ENCODE measurements at places on chromosomes 2 and 18. TPM values are rescaled to one million over a fixed set of nuclear protein-coding genes. Genes with fewer than 3 reads are reported as not detected.

- no peaks in the 10 kb centered on the region for H3K27me3 ChIP-seq
- no peak overlapping the region for H3K4me3 ChIP-seq
- H3K36me3 ChIP-seq = no peaks in the 10 kb centered on the region
- no peak for DNase-seq
These were observed 294.2 kb upstream of the SALL3 start for GRCh38 chr18:78685250-78685979.

DNA sequence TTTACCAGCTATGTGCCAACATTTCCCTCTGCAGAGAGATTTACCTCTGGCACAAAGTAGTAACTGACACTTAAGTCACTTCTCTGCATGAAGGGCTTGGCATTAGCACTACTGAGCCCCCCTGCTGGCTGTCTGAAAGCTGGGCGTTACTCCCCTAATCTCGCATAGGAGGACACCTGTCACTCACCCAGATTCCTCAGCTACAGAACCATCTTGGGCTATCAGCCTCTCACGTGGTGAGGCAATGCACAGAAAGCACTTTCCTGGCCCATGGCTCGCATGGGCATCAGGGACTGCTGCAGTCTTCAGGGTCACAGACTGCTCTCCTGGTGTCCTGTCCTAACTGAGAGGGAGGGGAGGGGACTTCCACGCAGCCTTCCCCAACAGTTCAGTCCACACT, 12.0 kb downstream of the SERPINE2 start:
- no peak for DNase-seq
- no peaks in the 10 kb centered on the region for H3K27me3 ChIP-seq
- no peaks in the 10 kb centered on the region for H3K36me3 ChIP-seq
- H3K4me1 ChIP-seq = no peaks in the 10 kb centered on the region
- no peak overlapping the region for H3K4me3 ChIP-seq

- peak overlapping the region; percentile 82 for H3K27ac ChIP-seq
- DNase-seq = peak; percentile 84
- no peaks in the 10 kb centered on the region for H3K27me3 ChIP-seq
These were observed 18.2 kb upstream of the TMEM247 start for GRCh38 chr2:46461011-46461674.

DNA sequence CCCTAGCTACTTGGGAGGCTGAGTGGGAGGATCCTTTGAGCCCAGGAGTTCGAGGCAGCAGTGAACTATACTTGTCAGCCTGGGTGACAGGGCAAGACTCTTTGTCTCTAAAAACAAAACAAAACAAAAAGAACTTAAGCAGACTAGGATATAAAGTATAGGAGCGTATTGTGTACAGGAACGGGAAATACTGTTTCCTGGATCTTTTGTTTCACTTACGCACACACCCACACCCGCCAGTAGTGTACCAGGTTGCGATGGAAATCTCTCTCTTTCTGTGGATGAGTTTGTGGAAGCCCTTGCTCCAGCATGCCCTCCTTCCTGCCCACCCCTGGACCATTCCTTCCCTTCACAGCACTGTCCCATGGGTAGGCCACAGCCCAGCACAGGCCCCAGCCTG, 136.3 kb downstream of the RPIA start:
- H3K36me3 ChIP-seq = no peaks in the 10 kb centered on the region
- DNase-seq = no peak
- peak overlapping the region; percentile 67 for H3K27ac ChIP-seq
- no peak overlapping the region for H3K4me3 ChIP-seq
- H3K27me3 ChIP-seq = no peaks in the 10 kb centered on the region

GRCh38 chr2:227339098-227339599, 14.1 kb downstream of the MFF start:
- no peak for DNase-seq
- no peak overlapping the region for H3K4me3 ChIP-seq
- H3K4me1 ChIP-seq = no peaks in the 10 kb centered on the region
- no peaks in the 10 kb centered on the region for H3K27me3 ChIP-seq
- no peak overlapping the region for H3K27ac ChIP-seq

GRCh38 chr2:109350526-109350925, 221.5 kb downstream of the SH3RF3 start:
- H3K36me3 ChIP-seq = no peaks in the 10 kb centered on the region
- H3K27me3 ChIP-seq = no peaks in the 10 kb centered on the region

- no peaks in the 10 kb centered on the region for H3K36me3 ChIP-seq
- H3K4me3 ChIP-seq = no peak overlapping the region
- DNase-seq = no peak
- no peaks in the 10 kb centered on the region for H3K27me3 ChIP-seq
- H3K27ac ChIP-seq = no peak overlapping the region
- no peaks in the 10 kb centered on the region for H3K4me1 ChIP-seq
These were observed 954.1 kb downstream of the DSC3 start for GRCh38 chr18:30088238-30089015.

- DNase-seq = peak; percentile 91
- no peaks in the 10 kb centered on the region for H3K36me3 ChIP-seq
- peaks cover 15% of the 10 kb centered on the region for H3K4me1 ChIP-seq
- no peaks in the 10 kb centered on the region for H3K27me3 ChIP-seq
These were observed 27.2 kb upstream of the PTPN2 start for GRCh38 chr18:12911025-12911928.

DNA sequence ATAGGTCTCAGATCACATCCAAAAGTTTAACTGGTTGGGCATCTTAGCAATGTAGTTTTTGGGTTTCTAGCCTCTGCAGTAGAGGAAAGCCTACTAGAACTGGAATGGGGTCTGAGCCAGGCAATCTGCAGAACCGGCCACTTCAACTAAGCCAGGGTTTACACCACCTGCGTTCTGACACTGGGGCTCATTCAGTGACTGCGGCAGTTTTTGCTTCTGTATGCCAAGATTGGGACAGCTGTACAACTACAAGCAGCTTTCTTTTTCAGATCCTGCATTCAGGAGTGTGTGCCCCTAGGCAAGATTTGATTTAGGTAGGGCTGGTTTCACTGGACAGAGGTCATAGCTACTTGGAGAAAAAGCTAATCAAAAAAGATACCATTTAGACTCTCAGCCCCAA, 43.7 kb upstream of the IGFBP5 start:
- no peak for DNase-seq
- H3K36me3 ChIP-seq = no peaks in the 10 kb centered on the region
- no peak overlapping the region for H3K27ac ChIP-seq
- peaks cover 10% of the 10 kb centered on the region for H3K4me1 ChIP-seq

DNA sequence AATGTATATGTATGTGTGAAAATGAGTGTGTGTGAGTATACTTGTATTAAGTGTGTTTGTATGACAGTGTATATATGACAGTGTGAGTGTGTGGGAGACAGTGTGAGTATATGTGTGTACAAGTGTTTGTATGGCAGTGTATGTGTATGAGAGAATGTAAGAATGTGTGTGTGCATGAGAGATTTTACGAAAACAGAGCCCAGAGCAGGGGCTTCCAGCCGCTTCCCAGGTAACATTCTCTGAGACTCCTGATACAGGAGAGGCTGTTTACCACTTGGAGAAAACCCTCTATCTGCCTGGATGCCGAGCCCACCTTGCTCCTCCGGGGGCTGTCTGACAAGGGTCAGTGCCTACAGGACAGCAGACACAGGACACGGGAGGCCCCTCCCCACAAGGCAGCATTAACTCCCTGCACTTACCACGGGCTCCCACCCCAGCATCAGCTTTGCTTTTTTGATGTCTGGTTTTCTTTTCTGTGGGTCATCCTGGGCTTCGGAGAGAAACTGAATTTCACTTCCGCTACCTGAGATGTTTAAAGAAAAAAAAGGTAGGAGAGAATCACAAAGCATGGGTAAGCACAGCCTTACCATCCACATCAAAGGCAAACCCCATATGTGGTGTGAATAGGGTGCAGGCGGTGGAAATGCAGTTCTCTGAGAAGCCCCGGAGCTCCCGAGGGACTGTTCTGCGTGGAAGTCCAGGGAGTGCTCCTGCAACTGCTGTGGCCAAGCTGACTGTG, 97.6 kb downstream of the UXS1 start:
- H3K4me1 ChIP-seq = no peaks in the 10 kb centered on the region
- H3K27ac ChIP-seq = no peak overlapping the region
- no peak overlapping the region for H3K4me3 ChIP-seq
- H3K36me3 ChIP-seq = no peaks in the 10 kb centered on the region
- H3K27me3 ChIP-seq = no peaks in the 10 kb centered on the region

GRCh38 chr2:106800180-106800579, 85.8 kb downstream of the ST6GAL2 start:
- no peak overlapping the region for H3K4me3 ChIP-seq
- H3K27ac ChIP-seq = no peak overlapping the region
- no peaks in the 10 kb centered on the region for H3K4me1 ChIP-seq
- no peaks in the 10 kb centered on the region for H3K36me3 ChIP-seq
- no peak for DNase-seq
- H3K27me3 ChIP-seq = no peaks in the 10 kb centered on the region

DNA sequence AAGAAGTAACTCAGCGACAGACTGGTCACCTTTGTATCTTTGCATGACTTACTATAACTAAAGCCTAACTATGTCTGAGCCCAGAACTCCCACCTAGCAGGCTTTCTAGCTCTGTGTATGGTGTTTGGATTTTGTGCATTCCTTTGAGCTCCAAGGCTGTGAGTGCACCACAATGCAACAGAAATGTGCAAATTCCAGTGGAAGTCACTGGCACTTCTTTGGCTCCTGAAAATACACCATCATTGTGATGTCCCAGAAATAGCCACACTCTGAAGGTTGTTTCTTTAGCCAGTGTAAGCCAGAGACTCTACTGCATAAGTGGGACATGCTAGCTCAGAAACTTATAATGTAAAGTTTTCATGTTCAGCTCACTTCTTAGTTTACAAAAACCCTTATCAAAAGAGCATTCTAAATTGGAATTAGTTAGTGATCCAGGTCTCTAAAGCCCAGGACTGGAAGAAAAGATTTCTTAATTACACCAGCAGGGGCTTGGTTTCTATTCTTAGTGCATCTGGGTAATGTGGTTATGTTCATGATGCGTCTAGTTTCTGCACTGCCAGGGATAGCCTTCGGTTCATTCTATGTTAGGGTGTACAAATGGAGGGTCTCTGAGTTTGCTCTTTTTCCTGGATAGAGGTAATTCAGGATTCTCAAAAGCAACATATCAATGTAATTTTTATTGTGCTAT, 1239.5 kb upstream of the ZEB2 start:
- no peak overlapping the region for H3K27ac ChIP-seq
- H3K4me3 ChIP-seq = no peak overlapping the region
- H3K27me3 ChIP-seq = no peaks in the 10 kb centered on the region

DNA sequence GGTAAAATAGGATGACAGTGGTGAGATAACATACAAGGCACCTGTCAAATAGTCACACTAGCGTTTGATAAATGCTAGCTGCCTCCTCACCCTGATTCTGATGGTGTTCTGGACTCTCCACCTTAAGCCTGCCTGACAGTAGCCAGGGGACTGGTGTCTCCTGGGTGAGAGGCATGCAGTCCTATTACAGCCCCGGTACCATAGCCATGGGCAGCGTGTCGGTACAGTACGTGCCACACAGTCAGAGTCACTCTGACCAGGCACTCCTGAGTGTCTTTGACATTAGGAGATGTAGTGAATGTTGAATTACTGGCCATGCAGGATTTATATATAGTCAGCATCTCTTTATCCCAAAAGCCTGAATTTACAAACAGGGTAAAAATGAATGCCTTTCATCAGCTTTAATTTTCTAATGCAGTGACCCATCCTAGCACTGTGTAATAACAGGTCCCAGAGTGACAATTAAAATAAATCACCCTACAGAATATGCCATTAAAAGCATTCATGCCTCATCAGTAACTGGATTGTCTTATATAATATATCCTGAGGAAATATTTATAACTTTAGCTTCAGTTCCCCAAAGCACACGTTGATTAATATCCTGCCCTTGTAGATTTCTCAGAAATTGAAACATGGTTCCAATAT, 760.3 kb upstream of the SOX11 start:
- H3K36me3 ChIP-seq = no peaks in the 10 kb centered on the region
- no peak overlapping the region for H3K27ac ChIP-seq
- no peaks in the 10 kb centered on the region for H3K4me1 ChIP-seq
- no peaks in the 10 kb centered on the region for H3K27me3 ChIP-seq

- H3K36me3 ChIP-seq = no peaks in the 10 kb centered on the region
- peaks cover 13% of the 10 kb centered on the region for H3K4me1 ChIP-seq
- H3K27me3 ChIP-seq = no peaks in the 10 kb centered on the region
- H3K4me3 ChIP-seq = peak overlapping the region; percentile 42
- H3K27ac ChIP-seq = no peak overlapping the region
- no peak for DNase-seq
These were observed 224.0 kb upstream of the ID2 start for GRCh38 chr2:8457699-8458502.

GRCh38 chr2:133140620-133141019, 427.6 kb downstream of the NCKAP5 start:
- no peaks in the 10 kb centered on the region for H3K36me3 ChIP-seq
- DNase-seq = no peak
- H3K27me3 ChIP-seq = no peaks in the 10 kb centered on the region

DNA sequence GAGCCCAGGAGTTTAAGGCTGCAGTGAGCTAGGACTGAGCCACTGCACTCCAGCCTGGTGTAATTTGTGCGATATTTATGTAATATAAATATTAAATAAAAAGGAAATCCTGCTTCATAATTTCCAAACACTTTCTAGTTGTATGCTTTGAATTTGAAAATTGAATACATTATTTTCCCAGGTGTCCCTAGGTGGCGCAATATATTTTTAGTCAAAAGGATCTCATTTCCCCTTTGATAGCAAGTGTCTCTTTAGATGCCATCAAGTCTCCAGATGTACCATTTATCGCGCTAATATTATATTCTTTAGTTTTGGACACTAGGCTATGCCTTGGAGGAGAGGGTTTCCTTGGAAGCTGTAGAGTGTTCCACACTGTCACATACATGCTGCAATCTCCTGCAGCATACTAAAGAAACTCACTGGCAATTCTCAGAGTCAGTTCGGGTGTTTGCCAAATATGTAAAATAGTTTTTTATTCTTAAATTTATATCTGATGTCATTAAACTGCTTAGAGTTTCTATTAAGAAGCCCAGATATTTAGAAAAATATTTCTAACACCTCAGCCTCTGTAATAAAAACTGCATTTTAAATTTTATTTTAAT, 5.6 kb upstream of the WDR7 start:
- no peak overlapping the region for H3K27ac ChIP-seq
- no peak for DNase-seq
- H3K4me3 ChIP-seq = no peak overlapping the region
- H3K27me3 ChIP-seq = no peaks in the 10 kb centered on the region

GRCh38 chr2:217732992-217733391, 269.8 kb downstream of the TNS1 start:
- DNase-seq = no peak
- H3K27me3 ChIP-seq = no peaks in the 10 kb centered on the region
- no peaks in the 10 kb centered on the region for H3K36me3 ChIP-seq
- no peaks in the 10 kb centered on the region for H3K4me1 ChIP-seq

MAP3K19 gene
- total RNA-seq = 27.2 TPM

KLF7 gene
- total RNA-seq = 43.7 TPM

TEKT4 gene
- total RNA-seq = 0.23 TPM

UGT1A6 gene
- total RNA-seq = 0.15 TPM

RESP18 gene
- total RNA-seq = not detected

KANSL1L gene
- total RNA-seq = 86.1 TPM

SP140L gene
- 22.8 TPM for total RNA-seq

POLE4 gene
- 26.6 TPM for total RNA-seq

FSHR gene
- not detected for total RNA-seq

ARHGAP15 gene
- 11.9 TPM for total RNA-seq

Data from upper lobe of left lung (tissue), 6 donors.